ENCODE measurements at places on chromosomes 2 and 18. TPM values are rescaled to one million over a fixed set of nuclear protein-coding genes. Genes with fewer than 3 reads are reported as not detected.

- no peak for DNase-seq
These were observed 16.3 kb upstream of the GTF2A1L start for GRCh38 chr2:48601349-48601748.

The CHN1 gene
- total RNA-seq: 3.5 TPM

GRCh38 chr2:187943772-187944369, 347.8 kb upstream of the GULP1 start:
- DNase-seq: no peak

DNA sequence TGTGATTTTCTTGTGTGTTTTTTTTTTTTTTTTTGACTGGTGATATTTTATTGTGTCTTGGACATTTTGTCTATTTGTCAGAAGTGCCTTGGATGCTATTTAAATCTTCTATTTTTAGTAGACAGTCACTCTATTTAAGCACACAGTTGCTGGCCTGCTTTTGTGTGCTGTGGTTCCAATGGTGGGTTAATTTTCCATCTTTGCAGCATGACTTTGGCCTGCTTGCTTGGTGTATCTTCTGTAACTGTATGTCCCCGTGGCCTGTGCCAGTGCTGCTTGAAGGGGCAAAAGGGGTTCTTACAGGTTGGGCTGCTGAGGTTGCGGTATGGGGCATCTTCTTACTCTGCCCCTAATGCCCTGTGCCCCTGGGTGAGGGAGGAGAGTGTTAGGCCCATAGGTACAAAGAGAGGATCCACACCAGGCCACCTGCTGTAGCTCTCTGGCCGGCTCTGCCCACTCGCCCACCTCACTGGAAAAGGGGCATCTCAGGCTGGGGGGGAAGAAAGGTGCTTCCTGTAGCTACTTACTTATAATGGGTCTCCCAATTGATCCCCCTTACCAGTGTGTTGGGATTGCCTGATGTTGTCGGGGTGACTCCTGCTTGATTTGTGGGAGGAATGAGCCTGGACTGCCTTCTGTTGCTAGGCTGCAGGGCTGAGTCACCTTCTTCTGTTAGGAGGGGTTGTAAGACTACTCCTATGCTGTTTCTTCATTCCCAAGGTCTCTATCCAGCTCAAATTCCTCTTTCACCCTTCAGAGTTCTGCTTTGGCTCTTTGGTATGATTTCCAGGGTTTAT, 490.0 kb upstream of the HS6ST1 start:
- no peak for DNase-seq

- DNase-seq: no peak
These were observed 1.4 kb upstream of the XRCC5 start for GRCh38 chr2:216107760-216108159.

The APCDD1 gene
- not detected for total RNA-seq

GRCh38 chr2:108189316-108189715, 50.5 kb upstream of the SULT1C3 start:
- DNase-seq: no peak

- no peak for DNase-seq
These were observed 27.5 kb downstream of the MALT1 start for GRCh38 chr18:58698701-58699193.

DNA sequence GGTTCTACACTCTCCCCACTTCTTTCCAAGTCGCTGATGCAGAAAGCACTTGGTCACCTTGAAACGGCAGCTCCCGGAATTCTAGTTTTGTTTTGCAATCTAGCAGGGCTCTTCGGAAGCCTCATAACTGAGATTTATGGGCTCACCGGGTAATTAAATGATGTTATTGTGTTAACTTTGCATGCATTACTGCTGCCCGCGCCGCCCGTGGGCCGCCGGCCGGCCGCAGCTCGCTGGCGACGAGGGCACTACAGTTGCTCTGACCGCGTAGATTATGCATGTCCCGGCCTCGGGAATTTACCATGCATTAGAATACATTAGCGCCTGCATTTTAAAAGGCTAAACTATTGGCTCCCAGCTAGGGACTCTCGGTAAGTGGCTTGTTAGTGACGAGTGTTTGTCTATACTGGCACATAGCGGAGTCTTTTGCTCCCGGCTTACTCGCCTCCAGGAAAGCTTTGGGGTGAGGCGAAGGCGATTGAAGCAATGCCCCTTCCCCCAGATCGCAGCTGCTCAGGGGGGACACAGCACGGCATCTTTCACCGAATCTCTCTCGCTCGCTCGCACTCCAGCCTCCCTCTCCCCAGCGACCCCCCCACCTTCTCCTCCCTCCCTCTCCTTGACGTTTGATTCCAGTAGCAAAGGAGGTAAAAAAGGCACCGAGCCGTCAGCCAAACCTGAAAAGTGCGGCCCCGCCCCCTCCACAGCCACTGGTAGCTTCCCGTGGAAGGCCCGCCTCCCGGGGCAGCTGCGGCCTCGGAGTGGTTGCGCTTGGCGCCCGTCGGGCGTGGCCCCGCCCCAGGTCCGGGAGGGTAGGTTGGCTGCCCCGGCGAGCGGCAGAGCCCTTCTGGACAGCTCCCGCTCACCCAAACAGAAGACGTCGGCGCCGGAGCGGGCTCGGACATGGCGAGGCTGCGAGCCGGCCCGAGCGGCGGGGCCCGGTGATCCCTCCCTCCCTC, at the start of gene ONECUT2:
ONECUT2 (plus strand) TSS at position 839 of the 959 bp plus-strand sequence. CDS start 343 bp downstream, outside the sequence.
- peak; percentile 58 for DNase-seq

- no peak for DNase-seq
These were observed 694 bp downstream of the UNC50 start for GRCh38 chr2:98608962-98609604.

DNA sequence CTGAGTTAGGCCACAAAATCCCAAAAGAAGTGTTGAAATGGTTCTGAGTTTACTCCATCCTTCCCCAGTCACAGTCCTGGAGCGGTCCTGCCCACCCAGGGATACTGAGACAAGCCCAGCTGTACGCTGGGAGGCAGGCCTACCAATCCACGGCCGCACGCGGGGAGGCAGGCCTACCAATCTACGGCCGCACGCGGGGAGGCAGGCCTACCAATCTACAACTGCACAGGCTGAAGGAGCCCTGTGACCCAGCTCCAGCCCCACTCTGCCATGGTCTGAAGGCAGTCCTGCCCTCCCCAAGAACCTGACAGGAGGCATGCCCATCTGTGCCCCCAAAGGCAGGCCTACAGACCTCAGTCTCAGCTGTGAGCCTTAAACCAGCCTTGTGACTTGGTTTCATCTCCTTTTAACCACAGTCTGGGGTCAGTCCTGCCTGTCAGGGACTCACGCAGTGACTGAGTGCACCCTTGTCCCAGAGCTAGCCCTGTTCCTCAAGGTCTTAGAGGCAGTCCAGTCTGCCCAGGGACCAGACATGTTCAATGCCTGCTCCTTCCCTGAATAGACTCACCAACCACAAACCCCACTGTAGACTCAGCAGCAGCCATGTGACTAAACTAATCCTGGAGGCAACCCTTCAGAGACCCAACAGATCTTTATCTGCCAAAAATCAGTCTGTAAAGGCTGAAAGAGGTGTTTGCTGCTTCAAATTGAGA, 36.8 kb downstream of the GPC1 start:
- no peak for DNase-seq

- DNase-seq: no peak
These were observed 43.9 kb upstream of the NEMP2 start for GRCh38 chr2:190578158-190579057.

- no peak for DNase-seq
These were observed 911 bp upstream of the PTPRM start for GRCh38 chr18:7566244-7566566.

DNA sequence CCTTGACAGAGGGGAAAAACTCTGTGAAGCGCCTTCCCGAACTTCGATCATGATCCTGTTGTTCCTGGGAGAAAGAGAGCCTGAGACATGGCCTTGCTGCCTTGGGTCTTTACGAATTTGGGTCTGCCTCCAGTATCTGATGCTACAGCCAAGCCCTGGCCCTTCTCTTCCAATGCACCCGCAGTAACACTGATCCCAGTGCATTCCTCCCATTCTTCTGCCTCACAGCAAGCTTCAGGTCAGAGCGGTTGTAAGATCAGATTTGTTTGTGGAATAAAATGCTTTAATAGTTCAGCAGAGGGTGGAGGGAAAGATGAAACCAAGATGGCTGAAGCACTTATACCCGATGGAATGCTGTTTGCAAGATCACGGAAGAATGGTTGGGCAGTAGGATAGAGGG, 196.7 kb upstream of the SIX2 start:
- no peak for DNase-seq

DNA sequence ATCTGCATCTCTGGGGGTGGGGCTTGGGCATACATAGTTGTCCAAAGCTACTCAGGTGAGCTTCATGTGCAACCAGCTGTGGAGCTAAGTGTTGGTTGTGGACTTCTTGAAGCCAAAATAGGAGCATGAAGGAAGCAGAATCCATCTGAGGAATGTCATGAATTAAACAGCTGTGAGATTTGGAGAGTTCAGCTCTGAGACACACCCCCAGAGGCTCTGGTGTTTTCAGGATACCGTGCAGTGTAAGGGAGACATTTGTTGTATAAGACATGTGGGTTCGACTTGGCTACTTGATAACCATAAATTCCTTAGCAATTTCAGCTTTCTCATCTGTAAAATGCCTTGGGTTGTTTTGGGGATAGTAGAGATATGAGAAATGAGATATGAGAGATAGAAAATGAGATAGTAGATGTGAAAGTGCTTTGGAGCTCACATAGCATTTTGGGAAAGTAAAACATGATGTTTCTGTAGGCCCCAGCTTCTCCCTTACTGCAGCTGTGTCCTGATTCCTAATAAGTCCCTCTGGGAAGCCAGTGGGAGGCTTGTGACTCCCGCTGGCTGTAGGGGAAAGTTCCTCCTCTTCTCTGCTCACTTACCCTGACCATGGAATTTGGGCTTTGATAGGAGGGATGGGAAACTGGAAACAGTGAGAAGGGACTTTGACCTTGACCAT, 50.0 kb downstream of the DPYSL5 start:
- no peak for DNase-seq

- no peak for DNase-seq
These were observed 255.5 kb upstream of the SETBP1 start for GRCh38 chr18:44425161-44425560.

The PKDCC gene
- not detected for total RNA-seq

GRCh38 chr2:164735309-164735919, 106.2 kb downstream of the COBLL1 start:
- DNase-seq: no peak

The STARD7 gene
- total RNA-seq: 105 TPM

GRCh38 chr2:96535331-96535730, 1.2 kb upstream of the ARID5A start:
- DNase-seq: no peak

DNA sequence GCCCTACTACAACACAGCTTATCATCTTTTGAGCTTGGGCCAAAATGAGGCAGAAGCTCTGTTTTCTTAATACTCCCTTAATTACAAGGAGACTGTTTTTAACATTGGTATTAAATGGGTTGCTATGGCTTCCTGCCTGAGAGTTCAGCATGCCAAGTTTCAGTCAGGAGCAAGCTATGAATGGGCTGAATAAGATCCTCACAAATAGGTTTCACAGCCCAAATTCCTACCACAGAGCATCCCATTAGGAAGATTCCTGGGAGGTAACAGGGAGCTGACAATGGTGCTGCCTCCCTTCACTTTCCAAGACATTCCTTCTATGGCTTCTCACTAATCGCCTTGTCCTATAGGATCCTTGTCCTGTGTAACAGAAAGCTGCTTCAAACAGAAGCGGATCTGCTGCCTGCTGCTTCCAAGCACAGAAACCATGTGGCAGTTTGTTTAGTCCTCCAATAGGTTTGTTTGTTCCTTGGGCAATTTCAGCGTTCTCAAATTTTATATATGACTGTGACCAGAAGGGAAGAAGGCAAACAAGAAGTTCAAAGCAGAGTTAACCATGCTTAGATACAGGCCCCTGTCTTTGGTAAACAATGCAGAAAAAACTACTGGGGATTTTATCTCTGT, 70.9 kb downstream of the NCKAP5 start:
- no peak for DNase-seq

The FEV gene
- not detected for total RNA-seq

GRCh38 chr2:227846831-227847230, 24.6 kb upstream of the DAW1 start:
- no peak for DNase-seq

GRCh38 chr2:7825591-7826312, 856.1 kb upstream of the ID2 start:
- no peak for DNase-seq
